ENCODE measurements at places on chromosomes 7 and 10.

- DNase-seq, result no peak
These were observed 102.1 kb downstream of the WDFY4 start for GRCh38 chr10:48786606-48787282.

- no peak for DNase-seq
These were observed 786.6 kb downstream of the LRMDA start for GRCh38 chr10:76218035-76218434.

DNA sequence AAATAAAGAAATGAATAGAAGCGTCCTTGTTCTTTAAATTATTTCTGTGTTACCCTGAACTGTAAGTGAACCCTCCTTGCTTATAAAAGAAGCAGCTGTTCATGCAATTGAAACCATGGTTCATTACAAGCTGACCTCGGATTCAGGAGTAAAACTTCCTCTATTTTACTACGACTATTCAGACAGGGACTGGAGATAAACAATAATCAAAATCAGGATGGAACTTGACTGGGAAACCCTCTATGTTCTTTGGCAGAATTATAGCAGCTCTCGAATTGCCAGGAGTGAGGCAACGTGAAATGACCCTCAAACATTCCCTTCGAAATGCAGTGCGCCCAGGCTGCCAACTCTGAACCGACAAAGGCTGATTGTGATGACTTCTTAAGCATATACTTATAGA is 172.1 kb downstream of the CYP26A1 start:
- DNase-seq, result no peak

DNA sequence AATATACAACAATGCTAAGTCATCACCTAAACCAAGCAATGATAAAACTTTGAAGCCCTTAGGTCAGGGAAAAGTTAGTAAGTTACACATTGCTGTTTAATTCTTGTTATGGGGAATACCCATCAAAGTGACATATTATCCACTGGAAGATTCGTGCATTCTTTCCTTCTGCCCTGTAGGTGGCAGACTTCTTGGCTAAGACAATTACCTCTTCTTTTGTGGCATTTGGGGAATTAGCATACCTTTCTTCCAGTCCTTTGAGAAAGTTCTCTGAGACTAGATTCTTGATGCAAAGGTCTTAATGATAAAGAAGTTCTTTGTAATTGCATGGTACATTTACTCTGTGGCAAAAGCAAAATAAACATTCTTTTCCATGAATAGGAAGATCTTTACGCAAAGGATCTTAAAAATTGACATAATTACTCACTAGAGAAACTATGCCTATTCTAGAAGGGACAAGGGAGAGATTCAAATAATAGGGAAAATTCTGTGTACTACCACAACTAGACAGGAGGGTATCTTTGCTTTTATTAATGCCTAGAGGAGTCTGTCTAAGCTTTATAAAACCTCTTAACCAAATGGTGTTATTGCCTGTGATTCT is 395.9 kb downstream of the GRM8 start:
- no peak for DNase-seq

DNA sequence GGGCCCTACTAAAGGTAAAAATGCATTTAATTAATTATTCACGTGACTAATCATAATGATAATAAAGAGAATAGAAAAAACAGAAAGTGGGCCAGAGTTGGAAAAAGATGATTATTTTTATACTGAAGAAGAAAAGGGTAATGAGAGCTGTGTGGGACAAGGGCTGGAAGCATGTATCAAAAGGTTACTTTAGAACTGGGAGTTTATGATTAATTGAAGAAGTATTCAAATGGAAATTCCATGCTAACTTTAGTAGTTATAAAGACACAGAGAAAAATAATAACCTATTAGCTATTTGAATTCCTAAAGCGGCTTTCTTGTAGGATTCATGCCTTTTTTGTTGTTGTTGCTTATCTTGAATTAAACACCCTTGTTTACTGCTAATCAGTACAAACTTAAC is 49.9 kb downstream of the MKX start:
- DNase-seq, result no peak

DNA sequence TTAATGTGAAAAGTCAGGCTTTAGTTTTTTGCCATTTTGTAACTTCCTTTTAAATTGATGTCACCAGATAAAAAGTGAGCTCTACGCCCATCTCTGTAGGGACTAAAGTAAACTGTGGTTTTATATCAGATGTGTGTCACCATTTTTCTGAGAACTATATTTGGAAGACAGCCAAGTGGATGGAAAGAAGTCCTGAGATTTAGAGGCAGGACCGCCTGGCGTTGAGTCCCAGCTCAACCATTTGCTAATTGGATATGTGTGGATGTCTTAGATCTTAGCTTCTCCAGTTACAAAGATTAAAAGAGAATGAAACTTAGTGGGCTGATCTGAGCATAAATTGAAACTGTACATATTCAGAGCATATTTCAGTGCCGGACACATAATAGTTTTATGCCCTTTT is 691.6 kb upstream of the CELF2 start:
- no peak for DNase-seq

DNA sequence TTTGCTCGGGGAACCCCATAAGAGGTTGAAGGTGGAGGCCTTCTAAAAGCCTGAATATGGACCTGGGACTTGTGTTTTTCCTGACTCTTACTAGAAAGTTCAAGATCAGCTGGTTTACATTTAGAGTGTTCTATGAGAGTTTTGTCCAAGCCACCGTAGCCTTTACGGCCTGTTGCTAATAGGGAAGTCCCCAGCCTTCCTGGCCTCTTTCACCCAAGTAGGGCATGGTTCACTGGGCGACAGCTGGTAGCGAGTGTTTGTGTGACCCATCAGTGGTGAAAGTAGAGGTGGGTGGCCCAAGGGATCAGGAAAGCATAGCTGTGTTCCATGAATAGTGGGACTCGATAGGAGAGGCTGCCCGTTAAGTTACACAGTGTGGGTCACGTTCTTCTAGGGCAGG is 60.1 kb downstream of the RABGEF1 start:
- DNase-seq, result no peak
